ENCODE measurements at places on chromosomes 5 and 9.

- no peak for DNase-seq
Observed at GRCh38 chr9:15317836-15318235, 10.8 kb upstream of the TTC39B start.

DNA sequence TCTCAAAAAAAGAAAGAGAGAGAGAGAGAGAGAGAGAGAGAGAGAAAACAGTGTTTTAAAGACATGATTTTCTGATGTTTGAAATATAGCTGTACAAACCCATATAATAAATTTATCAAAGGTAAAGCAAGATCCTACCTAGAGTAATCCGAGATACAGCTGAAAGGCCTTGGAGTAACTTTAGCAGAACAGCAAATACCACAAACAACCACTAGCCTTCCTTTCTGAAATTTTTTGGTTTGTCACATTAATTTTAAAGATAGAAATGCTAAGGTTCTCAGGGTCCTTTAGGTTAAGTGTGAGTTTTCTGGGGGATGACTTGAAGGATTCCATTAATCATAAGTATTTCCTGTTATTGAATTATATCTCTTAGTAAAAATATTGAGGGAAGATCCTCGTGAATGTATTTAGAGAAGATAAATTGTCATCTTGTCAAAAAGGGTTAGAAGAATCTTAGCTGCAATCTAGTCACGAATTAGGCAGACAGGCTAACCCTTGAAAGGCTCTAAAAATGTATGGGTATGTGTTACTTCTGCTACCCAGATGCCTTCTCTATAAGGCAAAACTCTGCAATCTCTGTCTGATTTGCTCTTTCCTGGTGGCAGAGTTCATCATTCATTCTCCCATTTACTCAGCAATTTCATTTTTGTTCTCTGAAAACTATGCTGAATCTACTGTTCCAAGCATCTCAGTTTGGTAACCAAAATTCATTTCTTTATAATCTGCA lies 27.3 kb downstream of the F2RL2 start:
- no peak for DNase-seq

DNA sequence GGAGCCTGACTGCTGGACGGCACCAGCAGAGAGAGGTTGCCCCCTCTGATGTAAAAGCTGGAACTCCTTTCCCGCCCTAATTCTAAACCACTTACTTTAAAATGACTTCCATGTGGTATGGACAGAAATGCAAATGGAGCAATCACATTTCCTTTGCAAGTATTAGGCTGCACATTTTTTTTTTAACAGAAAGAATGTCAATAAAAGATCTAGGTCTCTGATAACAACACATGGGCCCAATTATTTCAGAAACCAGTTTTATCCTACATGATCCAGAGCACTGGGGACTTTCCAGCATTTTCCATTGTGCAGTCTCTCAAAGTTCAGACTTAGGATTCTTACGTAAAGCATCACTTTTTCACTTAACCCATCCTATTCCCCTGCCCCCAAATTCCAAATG lies 203.7 kb downstream of the NXNL2 start:
- DNase-seq: no peak

GRCh38 chr5:8844847-8845246 lies 701.0 kb downstream of the SEMA5A start:
- DNase-seq: no peak

GRCh38 chr5:96548905-96549304 lies 113.3 kb upstream of the CAST start:
- no peak for DNase-seq

DNA sequence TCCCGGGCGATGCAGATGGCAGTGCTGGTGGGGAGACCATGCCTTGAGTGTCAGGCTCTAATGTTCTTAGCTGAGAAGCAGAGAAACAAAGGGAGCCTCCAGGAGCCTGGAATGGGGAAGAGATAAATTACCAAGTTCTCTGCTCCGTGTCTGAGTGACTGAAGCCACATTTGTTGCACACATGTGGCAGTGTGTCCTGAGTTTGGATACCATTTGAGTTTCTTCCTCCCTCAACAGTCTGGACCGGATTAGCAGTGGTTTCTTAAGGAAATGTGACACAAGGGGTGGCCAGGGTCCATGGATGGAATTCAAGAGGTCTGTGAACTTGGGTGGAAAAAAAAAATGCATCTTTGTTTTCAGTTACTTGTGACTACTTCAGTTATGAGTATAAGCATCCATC lies 50.7 kb upstream of the GARNL3 start:
- no peak for DNase-seq

GRCh38 chr5:116459301-116459700 lies 115.3 kb downstream of the SEMA6A start:
- no peak for DNase-seq

- no peak for DNase-seq
Observed at GRCh38 chr5:158611581-158611980, 488.1 kb downstream of the EBF1 start.

DNA sequence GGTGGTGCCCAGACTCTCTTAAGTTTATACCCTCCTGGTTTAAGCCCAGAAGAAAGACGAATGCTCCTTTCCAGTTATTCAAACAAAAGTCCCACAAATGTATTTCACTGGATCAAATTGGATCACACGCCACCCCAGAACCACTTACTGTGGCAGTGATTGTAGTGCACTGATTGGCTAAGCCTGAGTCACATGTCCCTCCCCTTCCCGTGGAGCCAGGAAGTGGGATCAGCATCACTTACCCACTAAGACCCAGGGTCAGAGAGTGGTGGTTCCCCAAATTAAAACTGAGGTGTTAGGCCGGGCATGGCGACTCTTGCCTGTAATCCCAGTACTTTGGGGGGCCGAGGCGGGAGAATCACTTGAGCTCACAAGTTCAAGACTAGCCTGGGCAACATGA lies 29.5 kb upstream of the CCDC180 start:
- DNase-seq: no peak

DNA sequence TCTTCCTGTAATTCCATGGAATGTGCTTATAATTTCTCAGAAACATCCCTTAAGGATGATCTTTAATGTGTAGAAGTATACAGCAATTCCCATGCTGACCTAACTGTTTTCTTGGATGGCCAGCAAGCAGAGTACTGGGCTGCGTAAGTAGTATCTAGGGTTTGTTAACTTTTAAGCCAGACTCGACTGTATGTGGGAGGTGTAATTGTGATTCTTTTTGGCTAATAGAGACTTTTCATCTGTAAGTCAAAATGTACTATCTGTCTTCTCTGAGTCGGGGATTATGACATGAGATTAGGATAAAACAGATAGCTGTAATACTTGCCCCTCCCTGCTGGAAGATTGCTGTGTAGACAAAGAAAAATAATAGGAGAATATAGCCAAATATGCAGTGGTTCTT lies 169.3 kb downstream of the SGCD start:
- DNase-seq: no peak

DNA sequence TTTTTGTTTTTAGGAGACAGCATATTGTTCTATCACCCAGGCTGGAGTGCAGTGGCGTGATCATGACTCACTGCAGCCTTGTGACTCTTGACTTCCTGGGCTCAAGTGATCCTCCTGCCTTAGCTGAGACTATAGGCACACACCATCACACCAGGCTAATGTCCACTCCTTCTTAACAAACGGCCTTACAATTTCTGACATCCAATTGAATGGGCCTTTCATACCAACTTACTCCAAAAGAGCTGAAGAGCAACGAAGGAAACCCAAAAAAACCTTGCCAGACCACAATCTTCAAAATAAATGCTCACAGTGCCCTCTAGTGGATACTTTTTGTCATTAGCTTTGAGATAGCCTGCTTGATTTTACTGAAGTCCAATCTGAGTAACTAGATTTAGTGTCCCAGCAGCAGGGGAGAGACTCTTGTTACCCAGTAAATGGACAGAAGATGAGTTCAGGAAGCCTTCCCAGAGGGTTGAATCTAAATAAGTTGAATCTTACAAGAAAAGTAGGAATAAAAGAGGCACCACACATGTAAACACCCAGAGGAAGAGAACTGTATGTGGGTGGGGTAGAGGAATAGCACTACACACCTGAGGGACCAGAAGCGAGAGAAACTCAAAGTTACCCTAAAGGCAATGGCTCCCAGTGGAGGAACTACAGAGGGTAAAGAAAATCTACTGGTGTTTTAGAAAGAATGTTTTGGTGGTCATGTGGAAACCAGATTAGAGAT lies 9.3 kb downstream of the ZNF622 start:
- peak; percentile 24 for DNase-seq

DNA sequence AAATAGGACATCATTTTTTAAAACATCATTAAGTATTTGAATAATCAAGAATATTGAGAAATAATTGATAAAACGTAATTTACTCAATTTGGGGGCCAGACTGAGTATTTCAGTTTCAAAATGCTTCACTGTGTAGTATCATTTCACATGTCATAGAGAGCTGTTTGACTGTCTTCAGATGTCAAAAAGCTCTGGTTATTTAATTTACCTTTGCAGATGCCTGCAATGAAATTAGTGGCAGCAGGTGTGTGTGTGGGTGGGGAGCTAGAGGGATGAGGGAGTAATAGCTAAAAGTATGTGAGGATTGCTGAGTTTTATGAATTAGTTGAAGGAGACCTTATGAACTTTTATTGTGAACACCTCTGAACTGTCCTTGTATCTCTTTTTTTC lies 567.2 kb upstream of the MEF2C start:
- DNase-seq: no peak

GRCh38 chr9:94785215-94786169 lies 59.0 kb downstream of the AOPEP start:
- no peak for DNase-seq

- no peak for DNase-seq
Observed at GRCh38 chr5:56734091-56734694, 81.2 kb upstream of the MAP3K1 start.

DNA sequence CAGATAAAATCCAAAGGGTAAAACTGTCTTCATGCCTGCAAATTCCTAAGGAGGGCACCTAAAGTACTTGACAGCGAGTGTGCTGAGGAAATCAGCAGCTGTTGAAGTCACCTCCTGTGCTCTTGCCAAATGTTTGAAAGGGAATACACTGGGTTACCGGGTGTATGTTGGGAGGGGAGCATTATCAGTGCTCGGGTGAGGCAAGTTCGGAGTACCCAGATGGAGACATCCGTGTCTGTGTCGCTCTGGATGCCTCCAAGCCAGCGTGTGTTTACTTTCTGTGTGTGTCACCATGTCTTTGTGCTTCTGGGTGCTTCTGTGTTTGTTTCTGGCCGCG lies 727 bp upstream of the ADRB2 start:
- no peak for DNase-seq

DNA sequence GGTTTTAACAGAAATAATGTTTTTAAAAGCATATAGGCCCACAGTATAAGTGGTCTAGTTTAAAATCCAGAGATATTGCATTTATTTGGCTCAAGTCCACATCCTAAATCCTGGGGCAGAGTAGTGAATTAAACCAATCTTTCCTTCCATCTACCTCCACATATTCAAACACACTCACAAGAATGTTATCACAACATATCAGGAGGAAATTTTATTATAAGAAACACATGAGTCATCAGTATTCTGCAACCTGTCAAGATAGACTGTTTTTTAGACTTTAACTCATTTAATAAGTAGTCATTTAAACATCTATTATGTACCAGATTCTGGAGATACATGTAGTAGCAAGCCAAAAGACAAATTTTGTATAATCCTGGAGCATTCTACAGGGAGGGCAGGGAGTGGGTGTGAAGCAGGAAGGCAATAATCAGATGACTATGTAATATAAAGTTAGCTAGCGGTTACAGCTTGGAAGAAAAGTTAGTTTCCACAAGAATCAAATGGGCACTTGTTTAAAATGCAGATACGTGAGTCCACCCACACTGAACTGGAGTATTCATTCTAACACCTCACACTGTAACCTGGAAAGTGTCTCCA lies 187.3 kb upstream of the PIK3R1 start:
- DNase-seq: no peak

DNA sequence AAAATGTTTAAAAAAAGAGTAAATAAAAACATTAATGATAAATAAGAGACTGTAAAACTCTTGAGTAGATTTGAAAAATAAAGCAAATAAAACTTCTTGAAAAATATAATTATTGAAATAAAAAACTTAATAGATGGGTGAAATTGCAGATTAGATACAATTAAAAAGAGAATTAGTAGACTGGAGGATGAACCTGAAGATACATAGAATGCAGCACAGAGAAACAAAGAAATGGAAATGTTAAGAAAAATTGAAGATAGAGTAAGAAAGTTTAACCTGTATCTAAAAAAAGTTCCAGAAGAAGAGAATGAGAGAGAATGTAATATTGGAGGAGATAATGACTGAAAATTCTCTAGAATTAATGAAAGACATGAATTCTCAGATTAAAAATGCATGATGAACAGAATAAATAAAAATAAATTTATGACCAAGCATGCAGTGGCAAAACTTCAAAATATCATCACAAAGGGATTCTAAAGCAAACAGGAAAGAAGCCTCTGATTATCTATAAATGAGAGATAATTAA lies 438.1 kb upstream of the CLINT1 start:
- no peak for DNase-seq

DNA sequence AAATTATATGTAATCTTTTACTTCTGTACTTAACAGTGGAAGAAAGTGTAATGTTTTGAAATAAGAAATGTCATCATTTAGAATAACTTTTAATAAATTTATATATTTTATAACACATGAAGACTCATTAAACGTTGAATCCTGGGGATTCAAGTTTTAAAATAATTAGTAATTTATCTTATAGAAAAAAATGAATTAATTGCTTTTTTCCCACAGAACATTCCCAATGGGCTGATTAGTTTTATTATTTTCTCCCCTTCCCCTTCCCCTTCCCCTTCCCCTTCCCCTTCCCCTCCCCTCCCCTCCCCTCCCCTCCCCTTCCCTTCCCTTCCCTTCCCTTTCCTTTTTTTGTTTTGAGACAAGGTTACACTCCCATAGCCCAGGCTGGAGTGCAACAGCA lies 79.7 kb downstream of the MRPS30 start:
- no peak for DNase-seq

GRCh38 chr5:149740866-149741459 lies 10.9 kb downstream of the PPARGC1B start:
- no peak for DNase-seq

DNA sequence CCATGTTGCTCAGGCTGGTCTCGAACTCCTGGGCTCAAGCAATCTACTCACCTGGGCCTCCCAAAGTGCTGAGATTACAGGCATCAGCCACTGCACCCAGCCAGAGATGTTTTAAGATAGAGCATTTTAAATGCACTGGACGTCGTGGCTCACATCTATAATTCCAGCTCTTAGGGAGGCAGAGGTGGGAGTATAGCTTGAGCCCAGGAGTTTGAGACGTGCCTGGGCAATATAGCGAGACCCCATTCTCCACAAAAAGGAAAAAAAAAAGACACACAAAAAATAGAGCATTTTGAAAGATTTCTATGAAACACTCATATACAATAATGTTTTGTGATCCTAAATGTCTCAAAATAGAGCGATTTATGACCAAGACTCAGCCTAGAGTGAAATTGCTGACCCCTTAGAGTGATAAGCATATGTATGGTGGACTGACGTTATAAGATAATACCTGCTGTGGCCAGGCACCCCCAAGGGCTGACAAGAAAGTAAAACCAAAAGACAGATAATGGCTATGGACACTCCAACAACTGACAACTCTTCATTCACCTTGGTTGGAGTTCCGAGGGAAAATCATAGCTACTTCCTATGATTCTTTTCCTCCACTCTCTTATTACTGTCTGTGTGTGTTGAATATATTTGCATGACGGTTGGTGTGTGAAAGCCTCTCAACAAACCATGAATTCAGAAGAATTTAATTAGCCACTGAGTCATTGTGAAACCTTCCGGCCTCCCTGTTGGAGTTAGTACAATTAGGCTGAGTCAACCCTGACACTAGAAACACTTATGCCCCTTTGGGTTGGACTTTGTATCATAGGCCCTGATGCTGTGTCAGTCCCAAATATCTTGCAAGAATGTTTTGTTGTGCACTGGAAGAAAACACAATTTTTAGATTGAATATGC lies 526.5 kb upstream of the NUDT12 start:
- no peak for DNase-seq

All from CD4-positive, alpha-beta T cell treated with Interferon gamma for 1 hour (primary cell).